ENCODE measurements at places on chromosomes 13 and 19.

DNA sequence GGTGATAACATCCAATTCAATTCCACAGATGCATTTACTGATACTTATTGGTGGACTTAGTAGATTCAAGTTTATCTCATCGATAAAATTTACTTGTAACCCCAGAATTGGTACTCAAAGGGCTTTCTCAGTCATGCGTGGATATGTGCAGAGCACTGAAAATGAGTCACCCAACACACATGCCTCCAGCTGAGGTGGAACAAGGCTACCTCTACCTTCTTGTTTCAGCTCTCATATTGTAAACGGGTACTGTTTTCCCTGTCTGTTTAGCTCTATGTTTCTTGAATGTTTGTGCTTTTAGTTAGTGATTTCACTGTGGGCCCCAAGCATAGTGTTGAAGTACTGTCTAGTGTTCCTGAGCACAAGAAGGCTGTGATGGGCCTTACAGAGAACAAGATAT, 1.5 kb downstream of the LRRC63 start:
- DNase-seq = no peak

DNA sequence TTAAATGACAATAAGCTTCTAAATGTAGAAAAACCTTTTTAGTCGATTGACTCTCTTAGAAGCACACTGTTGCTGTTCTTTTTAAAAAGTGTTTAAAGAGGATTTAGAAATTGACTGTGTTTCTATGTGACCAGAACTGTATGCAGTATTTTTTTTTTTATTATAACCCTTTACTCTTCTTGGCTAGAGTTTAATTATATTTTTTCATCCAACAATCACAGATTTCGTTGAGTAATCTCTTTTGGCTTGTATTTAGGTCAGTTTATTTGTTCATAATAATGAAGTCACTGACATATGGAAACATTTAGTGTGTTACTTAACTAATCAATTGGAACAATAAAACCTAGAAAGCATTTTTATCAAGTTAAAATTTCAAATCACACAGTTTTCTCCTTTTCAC, 19.9 kb downstream of the CSNK1A1L start:
- no peak for DNase-seq

DNA sequence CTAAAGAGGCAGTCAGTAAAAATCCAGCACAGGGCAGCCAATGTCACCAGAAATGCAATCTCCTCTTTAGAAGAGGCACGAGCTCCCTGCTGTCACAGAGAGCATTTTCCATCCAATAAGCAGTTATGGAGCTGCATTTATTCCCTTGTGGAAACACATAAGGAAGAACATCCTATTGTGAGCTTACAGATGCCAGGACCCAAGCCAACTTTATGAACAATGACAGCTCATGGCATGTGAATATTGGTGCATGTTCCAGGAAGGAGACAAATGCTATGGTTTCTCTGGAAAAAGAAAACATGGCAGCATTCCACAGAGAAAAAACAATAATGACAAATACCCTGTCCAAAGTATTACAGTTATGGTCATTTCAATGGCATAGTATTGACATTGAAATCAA, 955.6 kb downstream of the UQCRFS1 start:
- DNase-seq = no peak

- DNase-seq = no peak
These were observed 148.1 kb downstream of the VWA8 start for GRCh38 chr13:41812851-41813250.

GRCh38 chr13:72221276-72221962, 354.4 kb upstream of the DACH1 start:
- DNase-seq = no peak

DNA sequence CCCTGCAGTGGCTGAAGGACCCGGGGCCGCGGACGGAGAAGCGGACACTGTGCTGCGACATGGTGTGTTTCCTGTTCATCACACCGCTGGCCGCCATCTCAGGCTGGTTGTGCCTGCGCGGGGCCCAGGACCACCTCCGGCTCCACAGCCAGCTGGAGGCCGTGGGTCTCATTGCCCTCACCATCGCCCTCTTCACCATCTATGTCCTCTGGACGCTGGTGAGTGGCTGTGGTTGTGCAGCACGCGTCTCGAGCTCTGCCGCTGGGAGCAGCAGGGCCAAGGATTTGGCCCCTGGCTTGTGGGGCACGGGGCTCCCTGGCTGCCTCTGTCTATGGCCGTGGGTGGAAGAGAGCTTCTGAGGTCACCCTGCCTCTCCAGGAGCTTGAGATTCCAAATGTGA, 14.1 kb upstream of the HNRNPM start:
- no peak for DNase-seq

DNA sequence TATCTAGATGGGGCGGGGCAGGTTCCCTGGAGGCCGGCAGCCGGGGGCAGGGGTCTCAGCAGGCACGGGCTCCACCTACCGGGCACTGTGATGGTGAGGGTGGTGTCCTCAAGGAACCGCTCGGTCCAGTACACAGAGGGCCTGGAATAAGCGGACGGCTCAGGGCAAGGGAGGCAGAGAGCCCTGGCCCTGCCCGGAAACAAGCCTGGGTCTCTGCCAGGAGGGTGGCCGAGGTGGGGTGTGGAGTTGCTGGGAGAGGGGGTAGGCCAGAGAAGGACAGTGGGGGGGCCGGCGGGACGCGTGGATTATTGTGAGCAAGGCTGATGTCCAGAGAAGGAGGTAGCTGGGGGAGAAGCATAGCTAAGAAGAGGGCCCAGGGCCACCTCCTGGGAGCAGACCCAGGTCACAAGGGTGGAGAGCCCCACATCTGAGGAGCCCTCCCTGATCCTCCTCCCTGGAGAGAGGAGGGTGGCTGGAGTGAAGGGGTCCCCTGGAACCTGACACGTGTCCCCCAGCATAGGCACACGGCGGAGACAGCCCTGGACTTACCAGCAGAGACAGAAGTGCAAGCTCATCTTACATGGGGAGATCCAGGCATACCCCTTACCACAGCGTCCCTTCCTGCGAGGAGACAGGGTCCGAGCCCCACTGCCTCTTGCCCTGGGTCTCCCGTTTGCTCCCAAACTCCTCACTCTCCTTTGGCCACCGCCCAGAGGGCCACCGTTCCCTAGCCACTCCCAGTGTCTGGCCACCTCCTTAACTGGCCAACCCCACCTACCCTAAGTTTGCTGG, 29.0 kb upstream of the MIER2 start:
- DNase-seq = no peak

GRCh38 chr13:35478271-35479037, 2.0 kb upstream of the MAB21L1 start:
- DNase-seq = no peak

GRCh38 chr13:109933476-109933875, 147.1 kb upstream of the IRS2 start:
- no peak for DNase-seq

- no peak for DNase-seq
These were observed 1.6 kb downstream of the ARRDC2 start for GRCh38 chr19:18009412-18010066.

DNA sequence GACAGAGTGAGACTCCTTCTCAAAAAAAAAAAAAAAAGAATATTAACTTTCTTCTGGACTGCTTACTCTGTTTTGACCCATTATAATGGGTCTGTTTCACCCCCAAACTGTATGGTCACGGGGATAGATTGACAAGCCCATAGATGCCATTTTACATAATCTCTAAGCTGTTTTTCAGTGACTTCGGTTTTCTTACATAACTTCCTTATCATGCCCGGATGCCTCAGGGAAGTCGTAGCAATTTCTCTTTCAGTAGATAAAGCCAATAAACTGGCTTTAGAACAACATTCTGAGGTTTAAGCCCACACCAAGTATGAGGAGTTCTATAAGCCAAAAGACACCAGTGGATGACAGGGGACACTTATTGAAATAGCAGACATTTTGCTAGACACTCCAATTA, 5.9 kb upstream of the ZNF254 start:
- DNase-seq = no peak

DNA sequence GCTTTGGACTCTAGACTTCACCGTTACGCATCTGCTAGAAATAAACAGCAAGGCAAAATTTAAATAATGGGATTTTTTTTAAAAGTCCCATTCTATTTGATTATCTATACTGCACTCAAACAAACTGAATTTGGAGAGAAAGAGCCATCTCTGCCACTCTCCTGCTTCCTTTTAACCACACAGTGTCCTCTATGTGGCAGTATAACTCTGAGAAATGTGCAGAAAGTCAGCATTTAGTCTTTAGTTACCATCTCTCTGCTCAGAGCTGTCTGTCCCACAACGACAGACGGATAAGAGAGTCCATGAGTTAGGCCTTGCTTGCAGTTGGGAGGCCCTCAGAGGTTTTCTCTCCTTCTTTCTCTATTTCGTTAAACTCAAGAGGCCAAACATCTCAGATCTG, 21.2 kb downstream of the CCNA1 start:
- DNase-seq = no peak

DNA sequence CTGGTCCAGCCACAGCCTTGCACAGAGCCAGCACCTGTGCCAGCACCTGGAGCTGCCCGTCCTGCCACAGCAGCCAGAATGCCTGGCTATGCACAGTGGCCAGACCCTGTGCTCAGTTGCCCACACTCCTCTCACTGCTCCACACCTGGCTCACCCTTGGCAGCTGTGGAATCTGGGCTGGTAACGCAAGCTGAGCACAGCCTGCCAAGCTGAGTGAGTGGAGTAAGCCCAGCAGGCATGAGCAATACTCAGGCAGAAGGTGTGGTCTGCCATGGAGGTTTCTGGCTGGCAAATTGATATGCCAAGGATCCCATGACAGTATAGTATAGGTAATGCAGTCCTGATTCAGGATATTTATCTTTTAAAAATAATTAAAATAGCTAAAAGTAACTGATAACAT, 122.2 kb downstream of the PCDH9 start:
- no peak for DNase-seq

DNA sequence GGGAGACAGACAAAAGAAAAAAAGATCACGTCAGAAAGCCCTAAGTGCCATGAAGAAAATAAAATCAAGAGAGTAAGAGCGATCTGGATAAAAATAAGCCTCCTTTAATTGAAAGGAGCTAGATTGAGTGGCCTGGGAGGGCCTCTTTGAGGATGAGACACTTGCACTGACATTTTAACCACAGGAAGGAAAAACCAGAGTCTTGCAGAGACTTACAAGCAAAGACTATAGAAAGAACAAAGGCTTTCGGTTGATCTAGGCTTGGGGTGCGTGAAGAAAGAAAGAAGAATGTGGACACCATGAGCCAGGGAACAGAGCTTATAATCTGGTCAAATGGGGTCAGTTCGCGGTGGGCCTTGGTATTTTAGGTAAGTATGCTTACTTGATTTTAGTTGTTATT, 342.7 kb downstream of the COG6 start:
- DNase-seq = no peak

DNA sequence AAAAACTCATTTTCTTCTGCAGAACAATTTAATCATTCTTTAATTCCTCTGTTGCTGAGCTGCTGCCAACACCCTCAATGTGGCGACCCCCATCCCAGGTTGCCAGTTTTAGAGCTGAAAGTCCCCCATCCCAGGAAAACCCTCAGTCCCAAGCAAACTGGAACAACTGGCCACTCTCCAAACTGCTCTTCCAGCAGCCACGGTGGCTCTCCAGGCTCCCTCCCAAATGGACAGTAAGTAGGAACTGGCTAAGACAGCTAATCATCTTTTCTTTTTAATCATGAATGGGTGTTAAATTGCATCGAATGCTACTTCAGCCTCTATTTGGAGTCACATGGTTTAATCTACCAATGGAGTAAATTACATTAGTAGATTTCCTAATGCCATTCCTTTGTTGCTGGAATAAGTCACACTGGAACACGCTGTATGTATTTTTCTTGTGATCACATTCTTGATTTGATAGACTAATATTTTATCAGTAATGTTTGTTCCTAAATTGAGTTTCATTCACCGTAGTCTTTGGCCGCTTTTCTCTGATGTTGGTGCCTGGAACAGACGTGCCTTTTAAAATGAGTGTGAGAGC, 33.7 kb upstream of the VSTM2B start:
- DNase-seq = no peak

GRCh38 chr19:41521931-41522555, 53.9 kb upstream of the CEACAM21 start:
- DNase-seq = no peak

DNA sequence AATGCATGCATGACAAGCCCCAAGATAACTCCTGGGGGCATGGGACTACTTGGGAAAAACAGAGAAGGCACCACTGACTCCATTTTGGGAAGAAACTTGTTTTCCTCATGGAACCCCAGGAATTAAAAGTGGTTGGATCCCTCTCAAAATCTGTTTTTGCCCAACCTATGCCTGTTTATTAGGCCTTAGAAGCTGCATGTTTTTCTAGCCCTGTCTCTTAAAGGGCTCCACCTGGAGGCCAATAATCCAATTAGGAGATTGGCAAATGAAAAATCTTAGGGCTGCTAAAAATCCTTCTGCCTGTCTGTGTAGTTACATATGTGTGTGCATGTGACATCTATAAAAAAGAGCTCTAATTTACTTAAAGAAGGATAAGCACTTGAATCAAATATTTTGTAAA, 26.9 kb downstream of the MED4 start:
- DNase-seq = no peak

- no peak for DNase-seq
These were observed 82.8 kb downstream of the STARD13 start for GRCh38 chr13:33202644-33203169.

DNA sequence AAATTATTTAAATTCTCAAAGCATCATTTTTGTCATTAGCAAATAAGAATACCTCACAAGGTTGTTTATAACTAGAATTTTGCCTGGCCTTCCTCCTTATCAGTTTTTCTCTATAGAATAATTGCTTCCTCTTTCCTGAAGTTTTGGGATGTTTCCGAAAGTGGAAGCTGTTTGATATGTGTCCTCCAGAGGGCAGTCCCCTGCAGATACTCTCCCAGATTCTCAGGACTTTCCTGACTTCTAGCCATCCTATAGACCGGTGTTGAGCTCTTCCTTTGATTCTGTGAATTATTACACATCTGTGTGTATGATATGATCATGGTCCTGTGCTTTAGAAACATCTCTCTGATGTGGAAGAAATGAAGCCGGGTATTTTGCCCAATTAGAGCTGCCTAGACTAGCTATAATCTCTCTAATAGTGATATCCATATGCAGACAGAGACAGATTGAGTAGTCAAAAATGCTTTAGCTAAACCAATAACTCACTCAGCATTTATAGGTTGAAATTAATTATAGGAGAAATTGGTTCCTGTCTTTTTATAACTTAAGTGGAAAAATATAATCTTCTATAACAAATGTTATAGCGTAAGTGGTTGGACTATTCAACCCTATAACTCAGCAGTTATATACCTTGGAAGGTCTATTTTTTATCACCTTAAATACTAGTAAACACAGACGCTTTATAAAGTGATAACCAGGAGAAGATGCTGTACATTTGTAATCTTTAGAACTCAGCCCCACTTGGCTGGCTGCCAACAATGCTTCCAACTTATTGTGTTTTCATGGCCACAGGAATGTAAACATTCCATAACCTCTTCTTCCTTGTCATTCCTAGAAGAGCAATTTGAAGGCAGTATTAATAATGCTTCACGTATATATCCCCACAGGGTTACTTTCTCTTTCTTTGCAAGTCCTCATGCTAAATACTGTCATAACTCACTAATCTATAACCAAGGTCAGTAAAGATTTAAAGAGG, 201.0 kb upstream of the RXFP2 start:
- DNase-seq = no peak
